ENCODE measurements at places on chromosomes 2 and 18.

GRCh38 chr2:197293252-197294007 lies 17.1 kb downstream of the ANKRD44 start:
- no peak for DNase-seq

GRCh38 chr2:223952280-223952968 lies 4.8 kb upstream of the MRPL44 start:
- no peak for DNase-seq

DNA sequence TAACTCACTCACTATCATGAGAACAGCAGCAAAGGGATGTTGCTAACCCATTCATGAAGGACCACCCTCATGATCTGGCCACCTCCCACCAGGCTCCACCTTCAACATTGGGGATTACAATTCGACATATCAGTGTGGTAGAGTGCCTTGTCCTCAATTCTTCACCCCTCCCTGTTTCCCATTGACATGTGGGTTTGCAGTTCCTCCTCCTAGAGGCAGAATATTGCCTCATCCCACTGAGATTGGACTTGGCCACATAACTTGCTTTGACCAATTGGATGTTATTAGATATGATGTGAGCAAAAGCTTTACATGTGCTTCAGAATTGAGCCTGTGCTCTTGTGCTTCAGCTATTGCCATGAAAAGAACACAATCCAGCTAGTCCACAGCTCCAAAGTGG lies 217.0 kb upstream of the CXCR4 start:
- no peak for DNase-seq

DNA sequence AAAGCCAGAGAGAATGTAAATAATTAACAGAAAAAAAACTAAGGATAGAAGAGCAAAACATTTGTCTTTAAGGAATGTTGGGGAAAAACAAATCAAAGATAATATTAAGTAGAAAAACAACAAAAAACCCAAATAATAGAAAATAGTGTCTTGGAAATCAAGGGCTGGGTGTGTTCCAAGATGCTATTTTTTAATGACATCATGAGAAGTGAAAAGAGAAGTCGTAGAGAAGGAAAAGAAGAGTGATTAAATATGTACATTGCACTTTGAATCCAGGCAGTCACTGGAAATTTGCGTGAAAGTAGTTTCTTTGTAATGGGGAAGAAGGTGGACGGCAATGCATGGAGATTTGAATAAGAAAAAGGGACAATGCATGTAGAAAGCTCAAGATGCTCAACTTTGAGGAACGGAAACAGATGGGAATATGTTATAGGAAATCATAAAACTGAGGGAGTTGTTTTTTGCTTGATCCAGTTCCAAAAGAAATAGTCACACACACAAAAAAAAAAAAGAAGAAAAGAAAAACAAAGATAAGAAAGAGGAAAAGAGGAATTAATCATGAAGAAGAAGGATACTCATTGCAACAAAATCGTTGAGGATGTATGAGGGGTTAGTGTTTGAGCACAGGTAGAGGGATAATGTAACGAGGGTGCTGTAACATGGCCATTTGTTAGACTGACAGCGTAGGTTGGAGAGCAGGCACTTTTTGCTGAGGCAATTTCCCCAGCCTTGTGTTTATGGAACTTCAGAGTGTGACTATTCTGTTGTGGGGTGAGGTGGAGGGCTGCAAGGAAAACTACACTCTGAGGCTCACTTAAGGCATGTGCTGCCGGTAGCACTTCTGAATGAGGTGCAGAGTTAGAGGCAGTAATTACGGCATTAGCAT lies 184.1 kb downstream of the CALCRL start:
- no peak for DNase-seq

- no peak for DNase-seq
Observed at GRCh38 chr2:145028101-145028920, 508.4 kb upstream of the ZEB2 start.

DNA sequence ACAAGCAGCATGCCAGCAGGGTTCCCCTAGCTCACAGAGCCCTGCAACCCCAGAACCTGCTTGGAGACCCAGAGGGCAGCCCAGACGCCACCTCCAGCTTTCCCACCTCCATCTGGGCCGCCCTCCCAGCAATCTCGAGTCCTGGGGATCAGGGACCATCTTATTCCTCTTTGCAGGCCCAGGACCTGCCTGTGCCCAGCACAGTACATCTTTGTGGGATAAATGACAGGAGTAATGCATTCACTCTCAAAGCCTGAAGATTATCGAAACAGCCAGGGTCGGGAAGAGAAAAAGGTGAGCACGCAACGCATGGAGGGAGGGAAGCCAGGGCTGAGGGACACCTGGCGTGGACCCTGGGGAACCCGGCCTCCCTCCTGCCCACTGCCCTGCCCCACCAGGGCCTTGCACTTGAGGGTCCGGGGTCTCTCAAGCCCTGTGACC lies 144.1 kb downstream of the NDUFA10 start:
- DNase-seq, result no peak

GRCh38 chr18:36386150-36386920 lies 88.8 kb downstream of the FHOD3 start:
- no peak for DNase-seq

DNA sequence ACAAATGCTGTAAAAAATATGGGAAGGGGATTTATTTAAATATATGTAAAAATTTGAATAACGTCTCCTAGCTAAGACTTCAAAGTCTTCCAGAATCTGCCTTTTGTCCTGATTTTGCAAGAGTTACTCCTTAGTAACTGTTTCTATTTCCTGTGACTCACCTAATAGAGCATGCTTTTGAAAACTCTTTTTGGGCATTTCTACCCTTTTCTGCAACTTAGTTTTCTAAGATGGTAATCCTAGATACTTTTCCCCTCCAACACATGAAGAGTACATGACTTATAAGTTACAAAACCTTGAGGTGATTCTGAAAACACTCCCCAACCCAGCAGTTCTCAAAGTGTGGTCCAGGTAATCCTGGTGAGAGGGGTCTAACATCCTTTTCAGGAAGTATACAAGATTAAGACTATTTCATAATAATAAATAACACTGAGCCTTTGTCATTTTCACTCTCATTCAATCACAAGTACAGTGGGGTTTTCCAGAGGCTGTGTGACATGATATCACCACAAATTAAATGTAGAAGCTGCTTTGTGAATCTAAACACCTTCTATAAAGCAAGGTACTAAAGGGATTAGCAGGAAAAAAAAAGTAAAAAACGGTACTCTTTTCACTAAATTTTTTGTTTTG lies 31.9 kb downstream of the PPP4R3B start:
- no peak for DNase-seq

- DNase-seq, result no peak
Observed at GRCh38 chr2:76445880-76446279, 735.2 kb upstream of the GCFC2 start.

- DNase-seq, result no peak
Observed at GRCh38 chr2:241179899-241180298, 8.6 kb upstream of the ANO7 start.

GRCh38 chr18:57359433-57359832 lies 7.1 kb downstream of the ST8SIA3 start:
- no peak for DNase-seq

DNA sequence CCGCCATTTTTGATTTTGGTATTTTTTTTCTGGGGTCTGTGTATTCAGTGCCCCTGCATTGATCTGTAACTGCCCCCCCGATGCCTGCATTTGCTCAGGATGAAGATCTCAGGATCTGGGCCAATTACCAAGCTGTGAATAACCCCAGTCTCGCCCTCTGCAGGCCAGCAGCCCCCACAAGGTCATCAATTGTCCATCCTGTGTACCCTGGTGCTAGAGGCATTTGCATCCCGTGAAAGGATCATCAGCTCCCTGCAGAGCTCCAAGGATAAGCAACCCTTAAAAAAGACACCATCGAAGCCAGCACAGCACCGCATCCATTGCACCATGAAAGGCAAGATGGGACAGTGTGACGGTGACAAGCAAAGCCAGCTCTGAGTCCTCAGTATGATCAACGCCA lies 154.1 kb upstream of the KLHL29 start:
- DNase-seq, result no peak

DNA sequence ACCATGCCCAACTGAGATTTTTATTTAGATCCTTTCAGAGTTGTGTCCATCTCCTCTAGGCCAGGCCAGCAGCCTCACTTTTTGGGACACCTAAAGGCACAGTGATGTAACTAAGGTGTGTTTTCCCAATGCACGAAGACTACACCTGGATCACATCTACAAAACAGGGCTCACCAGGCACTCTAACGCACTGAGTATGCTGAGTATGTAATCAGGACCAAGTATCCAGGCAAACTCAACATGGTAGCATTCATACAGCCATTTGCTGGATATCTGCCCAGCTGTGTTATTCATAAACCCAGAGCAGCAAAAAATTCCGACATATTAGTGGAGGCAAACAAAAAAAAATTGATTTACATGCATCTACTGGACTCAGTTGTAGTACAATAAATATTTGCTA lies 33.8 kb downstream of the LPIN2 start:
- DNase-seq, result no peak

DNA sequence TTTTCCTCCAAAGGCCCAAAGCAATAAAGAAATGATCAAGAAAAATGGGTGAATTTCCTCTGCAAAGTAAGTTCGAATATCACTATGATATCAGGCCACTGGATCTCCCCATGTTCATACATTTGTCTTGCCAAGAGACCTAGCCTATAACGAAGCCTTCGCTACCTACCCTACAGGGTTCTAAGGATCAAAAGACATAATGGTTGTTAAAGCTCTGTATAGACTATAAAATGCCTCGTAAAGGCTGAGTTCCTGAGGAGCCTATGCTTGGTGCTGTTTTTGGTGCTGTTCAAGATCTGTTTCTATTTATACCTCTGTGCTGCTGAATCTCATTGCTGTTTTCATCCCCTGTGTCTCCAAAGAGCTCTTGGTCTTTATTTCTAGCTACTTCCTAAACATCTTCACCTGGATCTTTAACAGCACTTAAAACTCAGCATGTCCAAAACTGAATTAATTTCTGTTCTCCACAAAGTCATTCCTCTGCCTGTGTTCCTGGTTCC lies 254.4 kb upstream of the CHAC2 start:
- no peak for DNase-seq

DNA sequence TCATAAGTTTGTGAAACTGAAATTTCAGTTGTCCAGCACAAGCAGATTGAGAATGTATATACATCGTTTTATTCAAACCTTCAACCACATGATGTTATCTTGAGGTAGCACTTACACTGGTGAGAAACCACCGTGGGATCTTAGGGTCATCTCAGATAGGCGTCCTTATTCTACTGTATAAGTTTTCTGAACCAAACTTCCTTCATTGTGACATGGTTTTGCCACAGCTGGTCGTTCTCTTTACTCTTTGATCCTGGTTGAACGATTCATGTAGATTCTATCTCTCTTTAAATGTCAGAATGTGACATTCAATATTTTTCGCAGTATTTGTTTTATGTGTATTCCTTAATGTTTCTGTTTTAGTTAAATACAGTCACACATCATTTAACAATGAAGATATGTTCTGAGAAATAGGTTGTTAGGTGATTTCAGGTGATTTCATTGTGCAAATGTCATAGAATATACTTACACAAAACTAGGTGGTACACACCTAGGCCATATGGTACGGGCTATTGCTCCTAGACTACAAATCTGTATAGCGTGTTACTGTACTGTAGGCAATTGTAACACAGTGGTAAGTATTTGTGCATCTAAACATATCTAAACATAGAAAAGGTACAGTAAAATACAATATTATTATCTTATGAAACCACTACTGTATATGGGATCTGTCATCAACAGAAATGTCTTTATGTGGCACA lies 17.9 kb upstream of the ARHGAP25 start:
- DNase-seq, result no peak

DNA sequence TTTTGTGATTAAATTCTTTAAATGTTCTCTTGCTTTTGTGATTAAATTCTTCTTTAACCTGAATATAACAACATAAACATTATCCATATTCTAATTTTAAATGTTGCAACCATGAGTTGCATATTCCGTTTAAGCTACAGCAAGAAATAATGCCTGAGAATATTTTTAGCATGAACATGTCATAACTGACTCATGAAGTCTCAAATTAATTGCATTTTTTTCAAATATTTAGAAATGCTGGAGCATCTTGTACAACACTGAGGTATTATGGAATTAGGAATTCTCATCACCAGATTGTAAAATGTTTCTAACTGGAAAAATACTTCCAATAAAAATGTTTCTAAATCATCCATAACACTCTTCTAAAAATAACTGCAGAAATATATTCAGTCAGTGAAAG lies 14.7 kb downstream of the ROCK2 start:
- DNase-seq, result no peak

DNA sequence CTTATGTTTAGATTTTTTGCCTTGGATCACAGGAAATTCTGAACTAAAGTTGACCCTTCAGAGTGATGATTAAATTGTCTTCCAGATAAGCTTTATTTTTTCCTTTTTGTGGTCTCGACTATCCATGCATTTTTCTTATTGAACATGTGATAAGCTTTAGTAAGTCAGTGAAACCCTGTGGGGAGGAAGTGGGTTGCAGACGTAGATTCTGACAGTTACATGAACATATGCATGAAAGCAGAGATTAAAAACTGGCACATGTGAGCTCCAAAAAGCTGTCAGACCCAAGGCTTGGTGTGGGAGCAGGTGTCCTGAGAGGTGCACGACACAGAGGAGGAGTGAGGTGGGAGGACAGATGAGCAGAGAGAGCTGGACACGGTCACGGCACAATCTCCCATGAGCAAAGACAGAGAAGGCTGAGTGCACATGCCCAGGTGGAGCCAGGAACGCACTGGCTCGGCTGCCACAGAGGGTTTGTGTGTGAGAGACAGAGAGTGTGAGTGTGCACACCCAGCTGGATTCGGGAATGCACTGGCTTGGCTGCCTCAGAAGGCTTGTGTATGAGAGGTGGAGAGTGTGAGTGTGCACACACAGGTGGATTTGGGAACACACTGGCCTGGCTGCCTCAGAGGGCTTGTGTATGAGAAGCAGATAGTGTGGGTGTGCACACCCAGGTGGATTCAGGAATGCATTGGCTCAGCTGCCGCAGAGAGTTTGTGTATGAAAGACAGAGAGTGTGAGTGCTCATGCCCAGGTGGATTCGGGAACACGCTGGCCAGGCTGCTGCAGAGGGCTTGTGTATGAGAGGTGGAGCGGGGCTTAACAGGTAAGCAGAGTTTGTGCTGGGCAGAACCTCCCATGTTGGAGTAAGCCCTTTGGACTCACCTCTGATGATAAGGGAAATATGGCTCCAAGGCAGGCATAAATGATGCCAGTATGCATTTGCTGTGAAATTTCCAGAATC lies 849.1 kb upstream of the SALL3 start:
- DNase-seq, result no peak

GRCh38 chr2:160406591-160407392 lies 86.8 kb downstream of the RBMS1 start:
- DNase-seq, result no peak

All from activated naive CD8-positive, alpha-beta T cell treated with anti-CD3 and anti-CD28 coated beads, Interleukin-2, amount 50 U/mL, for 24 hours (primary cell).